Adipocyte (in vitro differentiated cells): ENCODE measurements at places on chromosomes 7 and 10.

DNA sequence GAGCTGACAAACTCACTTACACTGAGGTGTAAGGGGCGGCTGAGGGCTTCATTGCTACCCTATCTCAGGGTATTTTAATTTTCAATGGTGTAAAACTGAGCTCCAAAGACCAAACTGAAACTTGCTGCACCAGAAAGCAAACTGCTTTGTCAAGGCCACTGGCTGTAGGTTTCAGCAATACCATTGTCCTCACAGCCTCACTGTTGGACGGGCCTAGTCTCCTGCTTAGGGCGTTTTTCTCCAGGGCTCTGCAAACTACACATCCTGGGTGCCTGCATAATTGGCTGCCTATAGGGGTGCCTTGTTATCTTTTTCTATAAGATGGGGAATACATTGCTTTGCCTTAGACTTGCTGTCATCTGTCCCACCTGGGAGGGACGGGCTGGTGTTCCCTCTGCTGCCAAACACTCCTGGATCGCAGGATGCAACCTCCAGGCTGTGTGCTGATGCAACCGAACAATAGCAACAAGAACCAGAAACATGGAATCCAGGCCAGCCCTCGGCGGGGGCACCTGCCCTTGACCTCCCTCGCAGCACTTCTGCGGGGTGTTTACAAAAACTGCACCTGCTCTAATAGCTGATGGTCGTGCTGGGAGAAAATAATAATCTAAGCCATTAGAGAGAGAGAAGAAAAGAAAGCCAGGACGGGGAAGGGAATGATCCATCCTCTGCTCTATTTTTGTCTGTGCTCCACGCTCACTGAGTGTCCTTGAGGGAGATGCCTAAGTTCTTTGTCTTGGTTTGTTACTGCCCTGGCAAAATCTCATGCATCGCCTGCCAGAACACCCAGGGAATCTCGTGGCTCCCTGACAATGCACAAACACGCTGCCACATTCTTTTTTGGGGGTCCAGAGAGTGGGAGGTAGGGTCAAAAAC is 104.5 kb downstream of the GALNT17 start:
- DNase-seq: no peak

GRCh38 chr10:4181621-4182049 is 396.6 kb upstream of the KLF6 start:
- DNase-seq: peak; percentile 2

- no peak for DNase-seq
These were observed 9.4 kb downstream of the SH3PXD2A start for GRCh38 chr10:103845972-103846371.

DNA sequence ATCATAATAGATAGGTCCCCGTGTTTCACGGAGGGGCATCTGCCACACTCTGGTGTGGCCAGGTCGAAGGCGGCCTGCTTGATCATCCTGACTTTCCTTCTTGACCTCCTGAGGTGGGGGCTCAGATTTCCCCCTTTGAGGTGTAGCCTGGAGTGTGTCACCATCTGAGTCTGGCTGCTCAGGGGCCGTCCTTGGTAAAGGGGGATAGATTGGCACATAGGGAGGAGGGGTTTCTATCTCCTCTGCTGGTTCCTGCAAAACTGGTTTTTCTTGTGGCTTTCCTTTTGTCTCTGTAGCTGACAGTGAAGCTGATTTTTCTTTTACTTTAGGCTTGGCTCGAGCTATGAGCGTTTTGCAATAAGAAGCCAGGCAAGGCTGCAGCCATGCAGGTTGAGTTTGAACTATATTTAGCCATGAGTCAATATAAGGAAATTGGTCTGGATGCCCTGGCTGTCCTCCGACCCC is 7.1 kb upstream of the ZNF117 start:
- peak; percentile 45 for DNase-seq

DNA sequence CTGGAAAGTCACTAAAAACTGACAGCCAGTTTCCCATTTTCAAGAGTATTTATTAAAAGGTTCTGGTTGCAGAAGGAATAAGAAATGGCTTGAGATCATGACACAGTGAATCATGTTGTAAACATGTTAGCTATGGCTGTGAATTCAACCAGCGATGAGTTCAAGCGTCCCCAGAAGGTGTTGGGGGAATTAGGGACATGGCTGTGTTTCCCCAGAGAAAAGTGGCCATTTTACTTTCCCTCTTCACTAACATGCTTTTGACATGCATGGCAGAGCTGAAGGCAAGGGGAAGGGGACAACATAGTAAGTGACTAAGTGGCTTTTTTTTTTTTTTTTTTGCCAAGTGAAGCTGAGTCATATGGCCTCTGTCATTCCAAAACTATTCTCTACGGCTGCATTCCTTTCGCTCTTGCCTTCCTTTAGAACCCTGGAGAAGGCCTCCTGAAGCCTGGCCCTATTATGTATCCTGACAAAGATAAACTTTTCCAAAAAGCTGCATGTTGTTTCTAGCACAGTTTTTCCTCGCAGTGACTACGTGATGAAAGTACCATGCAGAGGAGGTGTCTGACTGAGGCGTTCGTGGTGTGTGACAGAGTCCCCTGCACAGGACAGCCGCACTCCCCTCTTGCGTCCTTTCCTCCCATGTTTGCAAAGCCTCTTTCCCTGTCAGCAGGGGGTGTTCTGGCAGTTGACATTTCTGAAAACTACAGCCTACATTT is 46.9 kb downstream of the EGFR start:
- DNase-seq: peak; percentile 89

- no peak for DNase-seq
These were observed 1.1 kb upstream of the SLC25A13 start for GRCh38 chr7:96322847-96323461.

DNA sequence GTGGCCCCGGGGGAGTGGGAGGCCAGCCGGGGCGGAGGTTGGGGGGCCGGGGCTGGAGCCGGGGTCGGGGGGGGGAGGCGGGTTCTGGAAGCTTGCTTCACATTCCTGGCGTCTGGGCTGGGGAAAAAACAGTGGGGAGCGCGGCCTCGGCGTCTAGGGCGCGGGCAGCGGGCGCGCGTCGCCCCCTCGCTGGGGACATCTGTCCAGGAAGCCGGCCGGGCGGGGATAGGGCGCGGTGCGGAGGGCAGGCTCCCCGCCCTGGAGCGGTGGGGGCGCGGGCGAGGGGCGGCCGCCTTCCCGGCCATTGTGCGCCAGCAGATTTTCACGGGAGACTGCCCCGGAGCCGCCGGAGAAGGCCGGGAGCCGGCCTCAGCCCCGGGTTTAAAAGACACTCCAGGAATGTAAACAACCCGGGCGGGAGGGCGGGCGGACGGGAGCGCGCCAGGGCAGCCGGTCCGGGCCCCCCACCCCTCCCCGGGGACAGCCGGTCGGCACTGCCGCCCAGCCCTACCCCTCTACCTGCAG is 1.4 kb downstream of the ZMIZ1 start:
- peak; percentile 78 for DNase-seq

GRCh38 chr10:97434055-97434454 is 8.1 kb downstream of the PGAM1 start:
- DNase-seq: no peak

GRCh38 chr7:26590709-26591108 is 273.7 kb downstream of the SKAP2 start:
- no peak for DNase-seq

DNA sequence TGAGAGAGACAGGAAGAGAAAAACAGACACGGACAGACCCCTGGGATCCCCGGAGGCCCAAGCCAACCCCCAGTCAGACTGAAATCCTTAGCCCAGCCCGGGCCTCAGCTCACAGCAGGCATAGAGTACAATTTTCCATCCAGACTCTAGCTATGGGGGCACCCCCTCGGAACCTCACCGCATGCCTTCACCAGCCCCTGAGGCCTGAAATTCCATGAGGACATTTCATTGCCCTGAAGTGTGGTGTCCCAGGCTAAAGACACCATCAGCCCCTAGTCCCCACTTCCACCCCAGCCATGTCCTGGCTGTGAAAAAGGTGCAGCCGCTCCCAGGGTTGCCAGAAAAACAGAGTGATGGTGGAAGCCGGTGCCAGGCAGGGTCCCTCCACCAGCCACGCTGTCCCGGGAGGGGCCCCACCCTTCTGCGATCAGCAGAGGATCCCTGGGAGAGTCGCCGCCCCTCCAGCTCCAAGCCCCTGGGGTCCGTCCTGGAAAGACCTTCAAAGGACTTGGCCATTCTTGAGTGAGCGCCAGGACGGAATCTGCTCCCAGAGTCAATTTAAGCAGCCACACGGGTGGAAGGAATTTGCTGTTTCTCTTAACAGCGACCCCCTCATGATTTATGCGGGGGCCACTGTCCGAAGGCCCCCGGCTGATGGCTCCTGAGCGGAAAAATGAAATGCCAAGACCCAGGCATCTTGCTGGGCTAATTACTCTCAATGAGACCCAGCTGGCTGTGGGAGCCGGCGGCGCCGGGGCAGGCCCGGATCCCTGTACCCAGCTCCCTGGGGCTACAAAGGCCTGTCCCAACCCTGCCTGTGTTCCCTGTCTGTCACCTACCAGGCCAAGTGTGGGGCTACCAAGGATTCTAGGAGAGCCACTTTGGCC is 23.2 kb downstream of the MYL10 start:
- no peak for DNase-seq

DNA sequence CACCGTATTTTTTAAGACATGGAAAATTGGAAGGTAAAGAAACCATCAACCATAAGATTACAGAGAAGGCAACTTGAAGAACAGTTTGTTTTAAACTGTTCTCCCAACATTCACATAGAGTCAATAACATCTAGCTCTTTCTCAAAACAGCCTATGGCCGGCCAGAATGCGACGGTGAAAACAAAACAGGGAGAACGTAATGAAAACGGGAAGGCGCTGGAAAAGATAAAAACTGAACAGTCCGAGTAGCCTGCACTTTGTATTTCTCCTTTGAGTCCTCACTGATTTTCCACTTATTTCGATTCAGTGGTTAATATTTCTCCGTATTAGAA is 637 bp downstream of the MICU1 start:
- no peak for DNase-seq

DNA sequence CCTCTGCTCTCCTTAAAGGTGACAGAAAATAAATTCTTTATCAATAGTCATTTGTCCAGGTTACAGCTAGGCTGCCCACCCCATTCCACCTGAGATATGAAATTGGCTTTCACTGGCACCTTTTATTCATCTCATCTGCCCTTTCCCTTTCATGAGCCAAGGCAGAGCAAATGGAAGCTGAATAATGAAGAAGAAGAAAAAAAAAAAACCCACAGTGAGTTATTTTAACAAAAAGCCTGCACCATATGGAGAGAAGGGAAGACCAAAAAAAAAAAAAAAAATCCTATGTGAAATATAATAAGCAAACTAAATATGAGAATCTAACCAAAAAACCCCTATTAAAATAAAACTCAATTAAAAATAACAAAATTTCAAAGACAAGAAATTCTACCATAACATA is 59.2 kb downstream of the CHCHD3 start:
- DNase-seq: no peak

DNA sequence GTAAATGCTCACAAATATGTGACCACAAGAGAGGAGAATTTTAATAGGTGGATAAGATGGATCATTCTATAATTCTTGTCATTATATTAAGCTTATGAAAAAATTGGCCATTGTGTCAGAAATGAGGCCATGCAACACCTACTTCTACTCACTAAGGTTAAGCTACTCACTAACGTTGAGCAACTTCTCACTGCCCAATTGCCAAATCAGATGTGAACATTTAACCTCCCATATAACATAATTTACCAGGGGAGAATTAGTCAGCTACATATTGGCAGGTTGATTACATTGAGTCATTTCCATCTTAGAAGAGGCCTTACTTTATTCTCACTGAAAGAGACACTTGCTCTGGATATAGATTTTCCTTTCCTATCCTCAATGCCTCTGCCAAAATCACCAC is 211.2 kb upstream of the DGKB start:
- DNase-seq: no peak

- DNase-seq: no peak
These were observed 52.0 kb downstream of the TCAF1 start for GRCh38 chr7:143849785-143850479.

- peak; percentile 85 for DNase-seq
These were observed 53.8 kb downstream of the TAX1BP1 start for GRCh38 chr7:27793780-27794179.

DNA sequence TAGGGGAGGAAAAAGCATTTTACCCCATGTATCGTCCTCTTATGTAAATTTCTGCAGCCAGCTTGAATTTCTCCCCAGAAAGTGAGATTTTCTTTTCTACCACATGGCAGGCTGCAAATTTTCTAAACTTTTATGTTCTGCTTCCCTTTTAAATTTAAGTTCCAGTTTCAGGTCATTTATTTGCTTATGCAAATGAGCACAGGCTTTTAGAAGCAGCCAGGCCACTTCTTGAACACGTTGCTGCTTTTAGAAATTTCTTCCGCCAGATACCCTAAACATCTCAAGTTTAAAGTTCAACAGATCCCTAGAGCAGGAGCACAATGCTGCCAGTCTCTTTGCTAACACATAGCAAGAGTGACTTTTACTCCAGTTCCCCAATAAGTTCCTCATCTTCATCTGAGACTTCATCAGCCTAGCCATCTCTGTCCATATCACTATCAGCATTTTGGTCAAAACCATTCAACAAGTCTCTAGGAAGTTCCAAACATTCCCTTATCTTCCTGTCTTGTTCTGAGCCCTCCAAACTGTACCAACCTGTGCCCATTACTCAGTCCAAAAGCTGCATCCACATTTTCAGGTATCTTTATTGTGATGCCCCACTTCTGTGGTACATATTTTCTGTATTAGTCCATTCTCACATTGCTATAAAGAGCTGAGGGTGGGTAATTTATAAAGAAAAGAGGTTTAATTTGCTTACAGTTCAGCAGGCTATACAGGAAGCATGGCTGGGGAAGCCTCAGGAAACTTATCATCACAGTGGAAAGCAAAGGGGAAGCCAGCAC is 16.3 kb downstream of the EZH2 start:
- DNase-seq: no peak

GRCh38 chr7:15692501-15693020 is 6.1 kb upstream of the MEOX2 start:
- DNase-seq: no peak

- DNase-seq: peak; percentile 46
These were observed at the start of gene SPOCK2 for GRCh38 chr10:72087969-72088888. TSS of gene SPOCK2 (minus strand) at chr10:72088551. CDS start at chr10:72088328, 223 bp downstream.

DNA sequence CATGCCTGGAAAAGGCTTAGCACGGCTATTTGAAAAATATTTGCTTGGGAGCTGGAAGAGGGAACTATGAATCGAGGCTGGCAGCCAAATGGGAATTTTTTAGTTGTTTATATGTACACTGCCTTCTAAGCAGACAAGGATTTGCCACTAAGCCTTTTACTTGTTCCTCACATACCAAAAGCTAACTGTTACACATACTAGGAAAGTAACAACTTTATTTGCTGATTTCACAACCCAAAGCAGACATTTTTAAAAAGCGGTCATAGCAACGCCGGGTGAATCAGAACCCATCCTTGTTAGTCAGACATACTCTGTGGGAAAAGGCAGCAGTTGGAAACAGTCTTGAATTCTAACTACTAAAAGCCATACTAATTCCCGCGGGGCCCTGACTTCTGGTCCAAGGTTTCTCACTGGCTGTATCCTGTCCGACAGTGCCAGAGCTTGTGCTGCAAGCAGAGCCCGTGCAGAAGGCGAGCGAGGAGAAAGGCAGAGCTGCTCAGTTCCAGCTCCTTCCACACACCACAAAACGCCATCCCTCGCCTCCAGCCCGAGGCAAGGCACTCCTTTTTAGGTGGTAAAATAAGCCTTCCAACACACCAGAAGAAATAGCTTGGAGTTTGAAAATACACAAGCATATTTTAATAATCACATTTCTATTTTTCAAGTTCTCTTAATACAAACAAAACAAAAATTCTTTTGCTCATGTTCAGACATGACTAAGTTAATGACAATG is 89.2 kb downstream of the RNF216 start:
- DNase-seq: peak; percentile 98

GRCh38 chr10:19713800-19714525 is 102.3 kb upstream of the PLXDC2 start:
- no peak for DNase-seq
